Activated T-helper 9 cell treated with anti-CD3 and anti-CD28 coated beads, Interleukin-2, amount 50 U/mL, for 16 hours (primary cell): ENCODE measurements at places on chromosomes 6 and 20.

DNA sequence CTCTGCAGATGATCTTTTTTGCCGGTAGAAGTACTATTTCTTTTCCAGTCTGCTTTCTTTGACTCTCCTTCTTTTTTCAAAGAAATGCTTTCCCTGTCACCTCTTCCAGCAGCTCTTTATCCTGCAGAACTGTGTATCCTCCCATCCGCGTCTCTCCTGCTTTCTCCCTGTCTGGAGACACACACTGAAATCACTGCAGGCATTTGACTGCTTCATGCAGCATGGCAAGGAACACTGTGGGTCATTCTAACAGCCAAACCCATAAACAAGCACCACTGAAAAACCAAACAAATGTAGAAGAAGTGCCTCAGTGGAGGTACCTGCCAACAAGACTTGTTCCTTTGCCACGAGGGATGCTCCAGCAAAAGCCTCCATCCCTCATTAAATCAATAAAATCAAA lies 403.7 kb upstream of the CITED2 start:
- no peak for DNase-seq

- DNase-seq, result no peak
Observed at GRCh38 chr6:19830171-19830570, 7.0 kb upstream of the ID4 start.

DNA sequence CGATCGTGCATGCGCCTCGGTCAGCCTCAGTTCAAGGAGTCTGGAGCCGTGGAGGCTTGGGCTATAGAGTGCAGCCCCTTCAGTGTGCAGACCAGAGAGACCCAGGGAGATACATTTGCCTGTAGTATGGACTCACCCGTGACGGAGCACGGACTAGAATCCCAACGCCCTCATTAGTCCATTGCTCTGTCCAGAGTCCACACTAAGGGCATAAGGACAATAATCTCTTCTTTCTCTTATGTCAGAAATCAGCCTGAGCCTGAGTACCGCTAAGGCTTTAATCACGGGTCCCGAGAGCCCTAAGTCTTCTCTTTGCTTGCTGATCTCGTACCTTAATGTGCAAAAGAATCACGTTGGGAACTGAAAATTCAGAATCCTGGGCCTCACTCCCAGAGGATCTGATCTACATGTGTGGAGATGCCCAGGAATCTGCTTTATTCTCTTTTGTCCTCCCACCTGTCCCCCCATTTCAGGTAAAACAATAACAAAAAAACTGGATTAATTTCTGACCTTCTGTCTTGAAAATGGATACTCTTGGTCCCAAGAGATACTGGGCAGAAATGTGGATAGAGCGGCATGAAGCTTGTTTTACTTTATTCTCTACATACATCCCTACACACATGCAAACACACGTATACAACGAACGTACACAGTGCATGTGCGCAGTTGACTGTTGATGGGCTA lies 671 bp downstream of the BPHL start:
- DNase-seq, result no peak

- DNase-seq, result no peak
Observed at GRCh38 chr6:130794738-130795137, 32.5 kb upstream of the SMLR1 start.

DNA sequence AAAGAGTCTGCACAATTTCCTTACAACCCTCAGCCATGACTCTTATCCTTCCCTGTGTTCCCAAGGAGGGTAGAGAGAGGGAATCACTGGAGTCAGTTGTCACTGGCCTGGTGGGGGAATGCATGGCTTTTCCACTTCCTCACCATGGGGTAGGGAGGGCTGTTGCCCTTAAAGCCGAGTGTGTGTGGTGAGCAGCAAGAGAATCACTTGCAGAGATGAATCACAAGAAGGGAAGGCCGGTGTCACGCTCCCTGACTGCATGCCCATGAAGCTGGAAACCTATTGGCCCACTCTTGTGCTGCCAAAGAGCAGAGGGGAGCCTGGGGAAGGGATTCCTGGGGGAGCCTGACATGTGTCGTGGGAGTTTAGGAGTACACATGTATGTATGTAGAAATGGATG lies 18.1 kb upstream of the BMP6 start:
- DNase-seq, result no peak

DNA sequence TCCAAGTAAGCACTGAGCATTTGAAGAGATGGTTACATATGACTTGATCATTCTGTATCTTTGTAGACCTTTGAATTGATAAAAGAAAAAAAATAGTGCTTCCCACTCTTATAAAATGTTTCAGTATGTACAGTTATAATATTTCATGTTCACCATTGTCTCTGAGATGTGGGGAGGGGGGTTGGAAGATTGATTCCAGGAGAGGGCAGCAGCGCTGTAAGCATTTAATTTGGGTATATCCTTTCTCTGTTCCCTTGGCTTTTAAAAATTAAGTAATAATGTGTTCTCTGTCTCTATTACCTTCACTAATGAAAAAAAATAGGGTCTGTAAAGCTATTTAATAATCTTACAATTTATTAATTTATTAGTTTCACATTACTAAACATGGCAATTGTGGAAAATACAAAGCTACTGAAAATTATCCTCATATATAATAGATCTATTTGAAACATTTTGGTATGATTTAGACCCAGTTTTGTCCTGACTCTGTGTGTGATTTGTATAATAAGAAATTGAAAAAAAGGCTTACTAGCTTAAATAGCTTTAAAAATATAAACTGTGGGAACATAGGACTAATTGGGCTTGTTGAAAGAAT lies 341.2 kb downstream of the CDKAL1 start:
- no peak for DNase-seq

- DNase-seq, result no peak
Observed at GRCh38 chr6:28489366-28490204, 26.0 kb downstream of the GPX6 start.

- no peak for DNase-seq
Observed at GRCh38 chr6:43504756-43505593, 5.2 kb downstream of the LRRC73 start.

GRCh38 chr6:63793465-63794137 lies 158.0 kb downstream of the PHF3 start:
- DNase-seq, result no peak

GRCh38 chr6:79544299-79544927 lies 7.2 kb upstream of the LCA5 start:
- DNase-seq, result no peak

DNA sequence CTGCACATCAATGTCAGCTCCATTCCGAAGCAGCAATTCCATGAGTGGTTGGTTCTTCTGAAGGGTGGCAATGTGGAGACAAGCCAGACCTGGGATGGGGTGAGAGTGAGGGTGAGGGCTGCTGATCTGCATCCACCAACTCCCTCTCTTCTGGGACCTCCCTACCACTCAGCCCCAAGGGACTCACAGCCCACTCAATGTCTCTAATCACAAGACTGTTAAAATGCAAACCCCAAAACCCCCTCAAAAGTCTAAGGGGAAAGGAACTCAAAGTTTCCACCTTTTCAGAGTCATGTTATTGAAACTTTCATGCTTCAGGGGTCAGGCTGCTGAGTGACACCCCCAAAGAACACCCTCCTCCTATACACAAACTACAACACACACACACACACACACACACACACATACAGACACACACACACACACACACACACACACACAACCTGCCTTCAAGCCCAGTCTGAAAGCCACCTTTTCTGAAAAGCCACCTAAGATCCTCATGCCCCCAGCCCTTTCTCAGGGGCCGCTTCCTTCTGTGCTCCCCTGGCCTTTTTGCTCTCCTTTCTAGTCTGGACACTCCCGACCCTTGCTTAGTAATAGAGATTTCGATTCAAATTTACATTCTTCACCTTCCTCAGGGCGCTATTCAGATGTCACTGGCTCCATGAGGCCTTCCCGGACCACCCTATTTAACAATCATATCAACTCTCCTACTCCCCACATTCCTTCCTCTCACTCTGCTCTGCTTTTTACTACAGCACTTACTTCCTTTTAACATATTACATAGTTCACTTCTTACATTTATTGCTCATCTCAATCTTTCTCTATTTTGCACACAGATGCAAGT lies 3.3 kb upstream of the SLC35B2 start:
- DNase-seq, result no peak

- DNase-seq, result no peak
Observed at GRCh38 chr20:51422514-51423289, 119.8 kb downstream of the NFATC2 start.

DNA sequence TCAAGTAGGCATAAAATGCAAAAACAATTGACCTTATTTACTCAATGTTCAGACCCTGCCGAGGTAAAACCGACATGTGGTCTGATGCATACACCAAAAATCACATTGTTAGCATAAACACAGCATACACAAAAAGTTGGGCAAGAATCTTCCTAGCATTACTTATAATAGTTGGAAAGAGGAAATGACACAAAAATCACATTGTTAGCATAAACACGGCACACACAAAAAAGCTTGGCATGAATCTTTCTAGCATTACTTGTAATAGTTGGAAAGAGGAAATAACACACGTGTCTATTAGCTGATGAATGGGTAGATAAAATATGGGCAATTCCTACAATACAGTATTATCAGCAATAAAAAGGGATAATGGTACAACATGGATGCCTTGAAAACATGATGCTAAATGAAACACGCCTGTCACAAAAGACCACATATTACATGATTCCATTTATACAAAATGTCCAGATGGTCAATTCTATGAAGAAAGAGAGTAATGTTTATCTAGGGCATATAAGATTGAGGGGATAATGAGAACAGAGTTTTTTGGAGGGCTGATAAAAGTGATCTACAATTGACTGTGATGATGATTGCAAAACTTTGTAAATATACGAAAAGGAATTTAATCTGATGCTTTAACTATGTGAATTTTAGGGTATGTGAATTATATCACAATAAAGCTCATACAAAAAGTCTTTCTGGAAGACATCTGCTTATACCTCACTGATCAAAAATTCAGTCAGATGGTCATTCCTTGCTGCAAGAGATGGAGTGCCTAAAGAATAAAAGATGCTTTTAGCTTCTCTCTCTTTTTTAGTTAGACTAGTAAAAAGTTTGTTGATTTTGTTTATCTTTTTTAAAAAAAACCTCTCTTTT lies 1019.5 kb upstream of the CITED2 start:
- no peak for DNase-seq

- no peak for DNase-seq
Observed at GRCh38 chr6:159844737-159845645, 44.9 kb downstream of the PNLDC1 start.

GRCh38 chr6:26576407-26576843 lies 20.3 kb upstream of the ABT1 start:
- DNase-seq, result no peak

- DNase-seq, result no peak
Observed at GRCh38 chr6:112343390-112343789, 3.7 kb upstream of the RFPL4B start.

DNA sequence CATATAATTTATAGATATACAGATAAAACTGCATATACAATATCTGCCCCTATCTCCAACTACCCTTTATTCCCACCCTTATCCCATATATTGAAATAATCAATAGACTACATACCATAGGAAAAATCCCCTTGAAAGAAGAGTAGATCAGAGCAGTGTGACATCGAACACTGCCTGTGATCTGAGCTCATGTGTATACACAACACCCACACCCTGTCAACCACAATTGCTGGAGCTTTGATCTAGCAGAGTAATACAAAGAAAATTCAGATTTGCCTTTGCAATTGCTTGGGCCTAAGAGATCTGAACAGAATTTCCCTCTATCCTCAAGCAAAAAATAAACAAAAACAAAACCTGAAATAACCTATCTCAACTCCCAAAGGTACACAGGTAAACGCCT lies 119.3 kb downstream of the ASCC3 start:
- no peak for DNase-seq

DNA sequence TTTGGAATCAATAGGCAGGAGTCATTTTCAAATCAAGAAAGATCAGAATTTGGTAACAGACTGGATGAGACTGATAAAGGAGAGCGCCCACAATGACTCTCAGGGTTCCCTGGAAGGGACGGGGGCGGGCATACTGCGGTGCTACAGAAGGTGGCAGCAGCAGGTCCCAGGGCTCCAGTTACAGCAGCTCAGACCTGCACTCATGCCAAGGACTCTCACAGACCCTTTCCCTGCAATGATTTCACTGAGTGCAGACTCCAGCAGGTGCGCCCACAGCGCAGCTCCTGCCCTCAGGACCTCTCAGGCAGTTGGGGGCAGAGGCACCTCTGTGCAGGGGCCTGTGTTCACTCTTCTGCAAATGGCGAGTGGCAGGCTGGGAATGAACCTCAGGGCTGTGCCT lies 359.8 kb downstream of the ZFAND3 start:
- no peak for DNase-seq

GRCh38 chr6:79030511-79030910 lies 47.5 kb downstream of the PHIP start:
- DNase-seq, result no peak

GRCh38 chr6:91276315-91276714 lies 689.4 kb upstream of the MAP3K7 start:
- DNase-seq, result no peak

- DNase-seq, result no peak
Observed at GRCh38 chr6:106275692-106276091, 49.9 kb downstream of the ATG5 start.

GRCh38 chr6:14066782-14067406 lies 50.7 kb upstream of the CD83 start:
- DNase-seq, result no peak

DNA sequence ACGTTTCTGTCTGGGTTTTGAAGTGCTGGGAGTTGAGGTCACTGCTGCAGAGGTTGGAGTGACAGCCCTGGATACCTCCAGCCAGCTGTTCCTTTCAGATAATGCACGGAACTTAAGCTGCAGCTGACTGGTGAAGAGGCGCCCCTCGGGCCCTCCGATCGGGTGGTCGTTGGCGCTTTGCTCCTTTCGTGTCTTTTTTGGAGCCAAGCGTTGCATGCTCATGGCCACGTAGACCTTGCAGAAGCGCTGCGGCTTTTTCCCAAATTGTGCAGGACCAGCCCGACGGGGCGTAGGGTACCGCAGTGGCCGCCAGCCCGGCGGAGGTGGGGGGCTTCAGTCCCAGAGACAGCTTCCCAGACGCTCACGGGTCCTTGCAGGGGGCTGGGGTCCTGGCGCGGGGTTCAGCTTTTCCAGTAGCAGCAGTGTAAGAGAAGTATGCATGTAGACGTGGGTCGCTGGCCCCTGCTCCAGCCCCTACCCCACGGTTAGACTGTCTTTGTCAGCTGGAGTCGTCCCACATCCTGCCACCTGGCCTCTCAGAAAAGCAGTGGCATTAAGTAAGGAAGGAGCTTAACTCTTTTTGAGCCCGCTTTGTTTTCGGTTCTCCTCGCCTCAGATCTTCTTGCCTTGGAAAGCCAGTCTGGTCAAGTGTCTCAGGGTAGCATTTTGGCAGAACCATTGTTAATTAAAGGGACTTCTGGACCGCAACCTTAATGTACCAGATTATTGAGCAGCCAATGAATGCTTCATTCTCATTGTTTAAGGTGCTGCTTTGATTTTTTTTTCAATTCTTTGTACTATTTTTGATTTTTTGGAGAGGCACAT lies 838 bp downstream of the TNFAIP3 start:
- no peak for DNase-seq

- no peak for DNase-seq
Observed at GRCh38 chr6:105964979-105965760, 121.0 kb upstream of the PRDM1 start.

GRCh38 chr6:116812051-116812650 lies 16.7 kb downstream of the GPRC6A start:
- no peak for DNase-seq

GRCh38 chr6:92150553-92150952 lies 1268.8 kb downstream of the EPHA7 start:
- no peak for DNase-seq

GRCh38 chr20:43323592-43323991 lies 133.9 kb upstream of the PTPRT start:
- DNase-seq, result no peak
